ENCODE measurements at places on chromosomes 12 and 14. TPM values are rescaled to one million over a fixed set of nuclear protein-coding genes. Genes with fewer than 3 reads are reported as not detected.

AJUBA gene
- total RNA-seq: 78.4 TPM

GRCh38 chr14:102605029-102605428 lies 12.6 kb downstream of the RCOR1 start:
- no peak for DNase-seq

DNA sequence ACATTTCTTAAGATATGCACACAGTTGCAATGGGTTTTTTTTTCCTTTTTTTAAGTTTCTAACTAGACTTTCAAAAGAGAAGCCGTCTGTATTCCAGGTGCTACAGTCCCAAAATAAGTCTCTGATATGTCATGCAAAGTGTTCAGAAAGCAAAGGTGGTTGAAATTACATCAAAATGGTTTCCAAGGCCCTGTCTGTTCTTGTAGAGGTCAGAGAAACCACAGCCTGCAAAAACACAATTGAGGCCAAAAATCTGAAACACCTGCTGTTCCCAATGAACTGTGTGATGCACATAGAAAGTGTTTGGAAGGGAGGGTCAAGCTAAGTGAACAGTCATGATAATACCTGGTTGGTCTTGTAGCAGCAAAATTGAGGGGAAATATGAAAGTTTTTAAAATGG lies 91.0 kb downstream of the VRK1 start:
- peak; percentile 8 for DNase-seq

DNA sequence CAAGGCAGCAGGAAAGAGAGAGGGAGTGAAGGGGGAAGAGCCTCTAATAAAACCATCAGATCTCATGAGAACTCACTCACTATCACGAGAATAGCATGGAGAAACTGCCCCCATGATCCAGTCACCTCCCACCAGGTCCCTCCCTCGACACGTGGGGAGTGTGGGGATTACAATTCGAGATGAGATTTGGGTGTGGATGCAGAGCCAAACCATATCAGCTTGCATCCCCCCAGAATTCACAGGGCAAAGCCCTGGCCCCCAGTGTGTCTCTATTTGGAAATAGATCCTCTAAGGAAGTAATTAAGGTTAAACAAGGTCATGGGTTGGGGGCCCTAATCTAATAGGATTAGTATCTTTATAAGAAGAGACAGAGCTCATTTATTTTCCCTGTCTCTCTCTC lies 56.1 kb upstream of the TCL1A start:
- no peak for DNase-seq

GRCh38 chr12:47768323-47768811 lies 4.7 kb upstream of the SLC48A1 start:
- DNase-seq: no peak

Measured in LHCN-M2 (cell line).